Smooth muscle cell of trachea (primary cell): ENCODE measurements at places on chromosomes 2 and 18. TPM values are rescaled to one million over a fixed set of nuclear protein-coding genes. Genes with fewer than 3 reads are reported as not detected.

The NETO1 gene
- 0.17 TPM in 1 of 2 replicates, not detected in the other for total RNA-seq

The AQP12B gene
- total RNA-seq, result 0.17 TPM in 1 of 2 replicates, not detected in the other

The EHBP1 gene
- total RNA-seq, result 232 and 270 TPM in 2 replicates

The CACNB4 gene
- total RNA-seq, result 0.73 and 1.2 TPM in 2 replicates

The GAL3ST2 gene
- 0.15 TPM in 1 of 2 replicates, not detected in the other for total RNA-seq

The ZCCHC2 gene
- 5.8 and 9.6 TPM in 2 replicates for total RNA-seq

The STPG4 gene
- total RNA-seq, result 0.17 TPM in 1 of 2 replicates, not detected in the other

The MC4R gene
- total RNA-seq, result not detected in 2 replicates

The PAX3 gene
- total RNA-seq, result not detected in 2 replicates

The MYO5B gene
- total RNA-seq, result under 0.01 TPM in 1 of 2 replicates, not detected in the other
